ENCODE measurements at places on chromosomes 2 and 18.
A peak's percentile ranks its signal among the peaks of the same experiment; 100 is the strongest.

DNA sequence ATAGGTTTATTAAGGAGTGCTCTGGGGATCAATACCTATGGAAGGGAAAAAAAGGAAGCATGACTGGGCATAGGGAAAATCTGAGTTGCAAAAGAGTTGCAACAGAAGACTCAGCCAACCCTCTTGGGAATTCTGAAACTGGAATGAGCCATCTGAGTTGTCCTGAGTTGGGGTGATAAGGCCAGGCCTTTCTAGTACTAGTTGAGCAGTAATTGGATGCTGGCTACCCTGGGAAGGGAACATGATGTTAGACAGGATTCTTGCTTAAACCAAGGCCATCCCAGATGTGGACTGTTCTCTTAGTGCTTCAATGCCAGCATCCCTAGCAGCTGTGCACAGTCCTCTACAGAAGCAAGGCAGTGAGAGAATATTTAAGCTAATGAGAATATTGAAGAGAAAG, 348.8 kb upstream of the GULP1 start:
- no peak overlapping the region for H3K27ac ChIP-seq
- no peaks in the 10 kb centered on the region for H3K36me3 ChIP-seq
- H3K4me3 ChIP-seq = no peak overlapping the region
- no peaks in the 10 kb centered on the region for H3K27me3 ChIP-seq

DNA sequence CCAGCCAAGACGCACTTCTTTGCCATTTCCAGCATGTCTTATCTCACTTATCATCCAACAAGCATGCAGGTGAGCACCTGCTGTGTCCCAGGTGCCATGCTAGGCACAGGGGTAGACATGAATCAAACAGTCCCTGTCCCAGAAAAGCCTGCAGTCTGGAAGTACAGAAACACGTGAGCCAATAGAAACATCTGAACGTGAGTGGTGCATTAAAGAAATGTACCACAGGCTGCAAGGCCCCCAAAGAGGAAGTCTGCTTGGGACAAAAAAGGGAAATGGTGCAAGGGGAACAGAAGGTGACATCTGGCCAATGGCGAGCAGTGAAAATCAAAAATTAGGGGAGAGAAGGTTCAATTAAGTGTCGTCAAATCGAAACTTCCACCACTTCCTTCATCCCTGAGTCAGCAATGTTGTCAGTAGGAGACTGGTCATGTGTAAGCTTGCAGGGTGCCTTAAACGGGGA, 17.6 kb upstream of the TMEM247 start:
- H3K36me3 ChIP-seq = no peaks in the 10 kb centered on the region
- H3K4me3 ChIP-seq = no peak overlapping the region
- H3K27me3 ChIP-seq = no peaks in the 10 kb centered on the region
- peak; percentile 16 for DNase-seq
- H3K4me1 ChIP-seq = peaks cover 10% of the 10 kb centered on the region

GRCh38 chr2:236819275-236820002, 249.8 kb downstream of the ACKR3 start:
- H3K4me3 ChIP-seq = no peak overlapping the region
- H3K27ac ChIP-seq = no peak overlapping the region
- H3K27me3 ChIP-seq = no peaks in the 10 kb centered on the region
- H3K36me3 ChIP-seq = no peaks in the 10 kb centered on the region
- H3K4me1 ChIP-seq = no peaks in the 10 kb centered on the region

- H3K27ac ChIP-seq = no peak overlapping the region
- no peaks in the 10 kb centered on the region for H3K4me1 ChIP-seq
- DNase-seq = no peak
- H3K27me3 ChIP-seq = no peaks in the 10 kb centered on the region
- H3K4me3 ChIP-seq = no peak overlapping the region
These were observed 26.8 kb downstream of the MAPK4 start for GRCh38 chr18:50586710-50587109.

DNA sequence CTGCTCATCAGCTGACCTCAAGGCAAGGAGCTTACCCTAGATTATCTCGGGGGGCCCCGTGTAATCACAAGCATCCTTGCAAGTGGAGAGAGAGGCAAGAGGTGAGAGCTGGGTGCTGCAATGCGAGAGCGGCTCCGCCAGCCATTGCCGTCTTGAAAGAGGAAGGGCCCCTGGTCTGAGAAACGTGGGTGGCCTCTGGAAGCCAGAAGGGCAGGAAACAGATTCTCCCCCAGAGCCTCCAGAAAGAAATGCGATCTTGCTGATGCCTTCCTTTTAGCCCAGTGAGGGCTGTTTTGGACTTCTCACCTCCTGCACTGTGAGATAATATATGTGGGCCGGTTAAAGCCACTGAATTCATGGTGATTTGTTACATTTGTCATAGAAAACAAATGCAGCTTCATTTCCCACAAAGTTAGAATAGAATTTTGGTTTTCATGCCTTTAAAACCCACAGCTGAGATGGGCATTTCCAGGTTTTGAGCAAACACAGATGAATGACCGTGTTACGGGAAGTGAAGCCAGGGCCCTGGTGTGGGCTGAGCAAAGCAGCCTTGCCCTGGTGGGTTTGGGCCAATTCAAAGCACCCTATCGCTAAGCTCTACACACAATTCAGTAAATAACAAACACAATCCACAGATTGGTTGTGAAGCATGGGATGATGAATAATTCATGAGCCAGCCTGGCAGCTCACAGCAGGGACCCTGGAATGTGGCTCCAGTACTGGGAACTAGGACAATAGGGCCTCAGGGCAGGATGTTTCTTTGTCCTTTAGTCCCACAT, 319.9 kb upstream of the HS6ST1 start:
- no peak overlapping the region for H3K4me3 ChIP-seq
- peak; percentile 12 for DNase-seq
- H3K27ac ChIP-seq = no peak overlapping the region
- H3K36me3 ChIP-seq = no peaks in the 10 kb centered on the region
- H3K27me3 ChIP-seq = no peaks in the 10 kb centered on the region
- no peaks in the 10 kb centered on the region for H3K4me1 ChIP-seq

DNA sequence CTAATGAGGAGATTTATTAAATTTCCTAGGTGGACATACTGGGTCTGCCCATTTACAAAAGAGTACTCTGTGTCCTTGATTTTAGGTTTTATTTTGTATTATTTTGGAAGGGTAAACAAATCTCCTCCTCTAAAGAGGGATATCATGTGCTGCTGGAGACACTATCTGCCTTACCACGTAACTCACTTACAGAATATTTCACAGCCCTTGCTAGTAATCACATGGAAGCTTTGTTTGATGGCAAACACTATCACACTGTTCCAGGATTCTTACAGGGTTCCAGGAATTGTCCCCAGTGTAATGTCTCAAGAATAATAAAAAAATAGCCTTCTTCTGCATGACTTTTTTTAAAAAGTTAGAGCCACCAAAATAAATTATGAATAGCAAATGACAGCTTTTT, 29.2 kb upstream of the ACVR1C start:
- H3K4me1 ChIP-seq = no peaks in the 10 kb centered on the region
- no peak overlapping the region for H3K4me3 ChIP-seq
- no peaks in the 10 kb centered on the region for H3K36me3 ChIP-seq
